ENCODE measurements at places on chromosomes 4 and X. TPM values are rescaled to one million over a fixed set of nuclear protein-coding genes. Genes with fewer than 3 reads are reported as not detected.

Gene TMEM144
- 9.8 TPM for total RNA-seq

Gene GYPA
- not detected for total RNA-seq

Gene SLC2A9
- total RNA-seq: not detected

Gene DAPP1
- total RNA-seq: not detected

Gene KLB
- not detected for total RNA-seq

Gene ADAMTS3
- total RNA-seq: 2.2 TPM

Gene TCEAL7
- total RNA-seq: 0.71 TPM

Gene SPP1
- total RNA-seq: 568 TPM

Gene EFNB1
- total RNA-seq: 9.2 TPM

Gene PCDH18
- total RNA-seq: 3.4 TPM

Gene PASD1
- total RNA-seq: not detected

- DNase-seq: peak; percentile 15
Measured at GRCh38 chr4:3813151-3814052, 47.2 kb downstream of the ADRA2C start.

DNA sequence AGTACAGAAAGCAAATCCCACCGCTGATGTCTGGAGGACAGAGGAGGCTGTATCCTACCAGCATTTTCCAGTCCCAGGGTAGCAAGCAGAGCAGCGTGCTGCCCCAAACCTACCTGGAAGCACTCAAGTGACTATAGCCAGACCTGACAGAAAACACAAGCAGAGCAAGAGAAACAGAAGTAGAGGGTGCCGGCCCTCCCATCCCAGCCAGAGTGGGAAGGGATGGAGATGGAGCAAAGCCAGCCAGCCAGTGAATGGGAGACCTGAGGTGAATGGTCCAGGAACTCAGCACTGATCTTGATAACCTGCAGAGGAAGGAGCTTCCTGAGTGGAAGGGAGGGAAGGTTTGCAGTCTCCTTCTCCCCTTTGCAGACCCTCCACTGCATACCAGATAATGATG is 185.2 kb downstream of the MAML3 start:
- DNase-seq: no peak

DNA sequence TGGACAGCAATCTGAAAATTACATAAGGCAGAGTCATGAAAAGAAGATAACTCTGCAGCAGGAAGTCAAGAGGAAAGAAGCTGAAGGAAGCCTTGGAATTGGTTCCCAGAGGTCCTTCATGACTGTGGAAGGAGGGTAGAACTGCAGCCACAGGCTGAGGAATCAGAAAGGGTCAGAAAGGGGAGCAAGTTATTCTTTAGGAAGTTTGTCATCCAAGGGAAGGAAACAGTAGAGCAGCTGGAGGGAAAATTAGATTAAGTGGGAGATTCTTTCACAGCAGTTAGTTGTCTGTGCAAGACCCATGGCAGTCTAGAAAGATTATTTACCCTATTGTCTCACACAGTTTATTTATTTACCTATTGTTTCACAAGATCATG is 9.3 kb upstream of the ADH1C start:
- DNase-seq: no peak

- no peak for DNase-seq
Measured at GRCh38 chr4:156773648-156774357, 197.8 kb downstream of the PDGFC start.

DNA sequence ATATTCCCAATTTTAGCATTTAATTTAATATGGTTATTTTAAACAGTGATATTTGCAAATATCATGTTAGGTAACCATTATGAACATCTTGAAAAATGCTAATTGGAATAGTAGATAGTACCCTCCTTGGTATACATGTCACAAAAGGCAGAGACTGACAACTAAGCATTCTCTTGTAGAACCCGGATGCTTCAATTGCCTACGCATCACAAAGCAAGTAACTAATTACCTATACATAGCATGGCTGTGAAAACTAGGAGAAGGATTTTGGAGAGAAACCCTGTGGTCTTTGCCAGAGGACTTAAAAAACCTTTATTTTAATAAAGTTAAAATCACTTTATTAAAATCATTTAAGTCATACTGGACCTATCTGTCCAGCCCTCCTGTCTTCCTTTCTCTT is 764.1 kb upstream of the TENM3 start:
- no peak for DNase-seq

DNA sequence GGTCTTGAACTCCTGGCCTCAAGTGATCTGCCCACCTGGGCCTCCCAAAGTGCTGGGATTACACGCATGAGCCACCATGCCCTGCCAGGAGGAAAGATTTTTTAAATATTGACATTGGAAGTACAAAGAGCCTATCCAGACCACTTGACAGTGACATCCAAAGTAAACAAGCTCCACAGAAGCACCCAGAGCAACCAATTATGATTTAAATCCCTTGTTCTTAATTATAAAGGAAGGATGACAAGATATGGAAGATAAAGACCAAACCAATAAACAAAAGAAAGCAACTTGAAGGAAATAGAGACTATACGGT is 27.7 kb upstream of the RPL34 start:
- no peak for DNase-seq

DNA sequence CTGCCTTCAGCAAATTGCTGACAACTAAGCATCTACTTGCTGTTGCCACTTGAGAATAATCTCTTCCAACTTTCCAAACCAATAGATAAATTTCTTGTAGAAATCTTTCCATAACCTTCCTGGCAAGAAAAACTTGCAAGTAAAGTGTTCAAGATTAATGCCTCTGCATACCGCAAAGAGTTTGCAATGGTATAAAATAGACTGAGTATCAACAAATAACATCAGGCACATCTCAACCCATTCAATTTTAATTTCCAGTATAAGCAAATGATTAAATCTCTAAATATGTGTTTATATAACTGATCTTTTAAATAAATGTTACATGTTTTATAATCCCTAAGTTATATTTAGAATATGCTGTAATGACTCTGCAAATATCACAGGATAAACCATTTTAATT is 275.2 kb upstream of the AGA start:
- no peak for DNase-seq

DNA sequence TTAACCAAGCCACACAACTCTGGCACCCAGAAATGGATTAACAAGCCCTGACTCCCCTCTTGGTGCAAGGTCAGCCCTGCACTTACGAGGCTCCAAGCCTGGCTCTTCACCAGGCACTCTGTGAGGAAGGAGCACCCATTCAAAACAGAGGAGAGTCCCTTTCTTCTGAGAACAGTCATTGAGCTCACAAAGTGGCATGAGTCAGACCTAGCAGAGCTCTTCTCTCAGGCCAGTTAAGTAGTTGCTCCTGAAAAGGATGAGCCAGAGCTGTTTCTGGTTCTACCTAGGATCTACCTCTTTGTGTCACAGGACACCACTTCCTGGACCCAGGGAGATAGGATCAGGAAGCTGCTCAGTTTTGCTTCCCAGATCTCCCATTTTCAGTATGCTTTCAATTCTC is 48.2 kb downstream of the EVC2 start:
- DNase-seq: no peak

GRCh38 chr4:24643774-24644520 is 59.6 kb upstream of the DHX15 start:
- DNase-seq: no peak

DNA sequence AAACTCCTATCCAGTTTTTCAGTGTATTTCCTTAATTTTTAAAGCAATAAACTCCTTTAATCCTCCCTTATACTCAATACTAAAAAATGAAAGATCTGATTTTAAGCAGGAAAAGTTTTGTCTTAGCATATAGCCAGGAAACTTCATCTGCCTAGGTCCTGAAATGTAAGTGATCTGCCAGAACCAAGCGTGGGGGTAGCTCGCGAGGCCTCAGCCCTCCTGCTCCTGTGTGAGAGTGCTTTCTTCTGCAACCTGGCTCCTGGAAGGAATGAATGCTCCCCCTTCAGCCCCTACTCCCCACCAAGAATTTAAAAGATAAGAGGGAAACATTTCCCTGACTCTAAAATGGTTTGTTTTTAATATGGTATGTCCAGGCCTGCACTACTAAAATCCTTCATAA is 160.1 kb downstream of the CBR4 start:
- DNase-seq: no peak

- no peak for DNase-seq
Measured at GRCh38 chr4:47104986-47105385, 73.6 kb downstream of the GABRB1 start.

GRCh38 chr4:113763029-113763285 is 1.4 kb upstream of the CAMK2D start:
- DNase-seq: no peak

- peak; percentile 23 for DNase-seq
Measured at GRCh38 chr4:123588631-123589241, 192.1 kb downstream of the SPRY1 start.

- no peak for DNase-seq
Measured at GRCh38 chr4:73456177-73457022, 20.4 kb downstream of the AFP start.

- DNase-seq: no peak
Measured at GRCh38 chr4:176837169-176837895, 44.6 kb upstream of the VEGFC start.

DNA sequence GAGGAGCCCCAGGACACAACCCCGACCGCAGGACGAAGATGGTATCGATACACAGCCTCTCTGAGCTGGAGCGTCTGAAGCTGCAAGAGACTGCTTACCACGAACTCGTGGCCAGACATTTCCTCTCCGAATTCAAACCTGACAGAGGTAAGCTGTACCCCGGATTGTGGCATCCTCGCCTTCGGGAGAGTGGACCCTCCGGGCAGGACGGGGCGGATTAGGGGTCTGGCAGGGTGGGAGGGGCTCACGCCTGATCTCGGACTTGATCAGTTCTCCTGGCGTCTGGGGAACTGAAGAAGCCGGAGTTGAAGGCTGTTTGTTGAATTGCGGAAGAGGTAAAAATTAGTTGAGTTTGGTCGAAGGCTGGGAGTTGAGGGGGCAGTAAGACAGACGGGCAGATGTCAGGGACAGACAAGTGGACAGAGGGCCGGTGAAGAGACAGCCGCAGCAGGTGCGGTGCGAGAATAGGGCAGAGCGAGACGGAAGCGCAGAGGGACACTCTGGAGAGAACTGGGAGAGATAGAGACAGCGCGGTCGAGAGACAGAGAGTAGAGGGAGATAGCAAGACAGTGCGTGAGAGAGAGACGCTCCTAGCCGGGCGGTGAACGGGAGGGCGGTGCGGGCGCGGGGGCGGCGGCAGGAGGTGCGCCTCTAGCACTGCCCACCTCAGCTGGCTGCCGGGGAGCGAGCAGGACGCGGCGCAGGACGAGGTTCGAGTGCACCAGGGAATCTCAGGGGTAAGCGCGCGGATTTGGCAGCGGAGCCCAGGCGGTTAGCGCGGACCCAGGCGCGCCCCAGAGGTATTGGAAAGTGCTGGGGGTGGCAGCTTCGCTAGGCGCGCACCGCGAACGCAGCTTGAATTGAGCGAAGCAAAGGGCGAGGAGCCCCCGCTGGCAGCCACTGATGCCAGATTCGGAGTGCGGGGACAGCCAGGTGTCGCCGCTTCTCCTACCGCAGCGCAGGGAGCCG is 23.9 kb downstream of the ARHGAP36 start:
- no peak for DNase-seq

Data from G401 (cell line).